Activated naive CD8-positive, alpha-beta T cell treated with anti-CD3 and anti-CD28 coated beads, Interleukin-2, amount 50 U/mL, for 16 hours (primary cell): ENCODE measurements at places on chromosomes 1 and 21.

GRCh38 chr1:223659711-223660110 is 5.8 kb downstream of the CAPN8 start:
- DNase-seq: no peak

GRCh38 chr1:53618500-53619366 is 120.2 kb downstream of the GLIS1 start:
- no peak for DNase-seq

DNA sequence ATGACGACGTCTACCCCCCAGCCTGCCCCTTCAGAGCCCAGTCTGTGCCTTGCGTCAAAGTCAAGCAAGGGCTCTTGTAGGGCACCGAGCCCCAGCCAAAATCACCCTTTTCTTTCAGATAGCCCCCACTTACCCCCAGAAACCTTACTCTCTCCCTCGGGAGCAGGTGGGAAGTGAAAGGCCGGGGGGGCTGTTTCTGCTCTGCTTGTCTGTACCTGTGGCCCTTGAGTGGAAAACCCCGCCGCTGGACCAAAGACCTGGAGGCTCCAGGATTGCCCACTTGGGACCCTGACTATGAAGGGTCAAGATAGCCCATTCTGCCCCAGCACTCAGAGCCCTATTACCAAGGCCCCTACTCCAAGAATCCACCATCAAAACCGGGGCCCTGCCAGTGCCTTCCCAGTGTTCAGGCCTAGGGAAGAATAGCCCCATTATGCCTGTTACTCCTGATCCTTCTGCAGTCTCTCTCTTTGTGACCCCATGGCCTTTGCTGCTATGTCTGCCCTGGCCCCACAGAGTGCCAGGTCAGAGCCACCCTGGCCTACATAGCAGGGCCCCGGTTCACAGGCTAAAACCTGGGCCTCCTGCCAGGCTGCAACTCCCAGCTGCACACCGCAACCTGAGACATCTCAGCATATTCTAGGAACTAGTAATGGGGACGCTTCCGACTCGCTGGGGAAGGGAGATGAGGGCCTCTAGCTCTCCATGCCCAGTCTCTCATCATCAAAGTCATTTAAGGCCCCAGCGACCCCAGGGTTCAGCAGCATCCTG is 22.2 kb upstream of the HPDL start:
- no peak for DNase-seq

- DNase-seq: no peak
These were observed 180.9 kb upstream of the PRMT6 start for GRCh38 chr1:106875622-106876021.

GRCh38 chr1:25672763-25673409 is 56.3 kb downstream of the MAN1C1 start:
- no peak for DNase-seq

- no peak for DNase-seq
These were observed 37.5 kb upstream of the ARF1 start for GRCh38 chr1:228044961-228045360.

- no peak for DNase-seq
These were observed 19.7 kb downstream of the TNNT2 start for GRCh38 chr1:201357636-201358348.

GRCh38 chr1:233655301-233655740 is 41.4 kb downstream of the KCNK1 start:
- DNase-seq: no peak
